Fibroblast of skin of left biceps (primary cell): ENCODE measurements at places on chromosomes 6 and 20.
A peak's percentile ranks its signal among the peaks of the same experiment; 100 is the strongest.

GRCh38 chr6:90368601-90369000, 72.0 kb upstream of the BACH2 start:
- peak; percentile 41 for DNase-seq

DNA sequence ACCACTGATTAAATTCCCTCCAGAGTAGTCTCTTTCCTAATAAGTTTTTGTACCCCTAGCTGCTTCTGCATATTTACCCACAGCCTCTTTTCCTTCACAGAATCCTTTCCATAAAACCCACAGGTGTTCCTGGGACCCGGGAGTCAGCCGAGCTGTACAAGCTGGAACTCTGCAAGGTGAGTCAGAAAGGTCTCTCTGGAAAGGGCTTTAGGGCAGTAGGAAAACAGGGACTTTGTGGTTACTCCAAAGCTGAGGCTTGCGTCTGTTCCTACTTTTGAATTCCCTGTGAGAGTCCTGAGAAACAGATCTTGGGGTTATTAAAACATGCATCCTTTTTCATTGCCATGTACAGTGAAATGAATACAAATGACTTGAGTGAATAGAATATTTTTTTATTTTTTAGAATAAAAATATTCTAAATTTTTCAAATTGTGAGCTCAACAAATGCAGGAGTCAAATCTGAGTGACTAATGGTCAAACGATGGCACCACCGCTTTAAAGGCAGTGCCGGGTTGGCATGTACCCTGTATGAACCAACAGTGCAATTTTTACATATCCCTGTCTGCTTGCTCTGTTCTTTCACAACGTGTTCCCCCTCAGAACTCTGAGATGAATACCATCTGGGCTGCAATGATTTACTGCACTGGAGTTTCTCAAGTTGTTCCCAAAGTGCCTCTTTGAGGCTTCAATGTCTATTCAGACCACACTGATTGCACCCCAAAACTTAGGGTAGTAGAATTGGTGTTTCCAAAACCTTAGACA, 78.4 kb downstream of the GFRAL start:
- DNase-seq = no peak

DNA sequence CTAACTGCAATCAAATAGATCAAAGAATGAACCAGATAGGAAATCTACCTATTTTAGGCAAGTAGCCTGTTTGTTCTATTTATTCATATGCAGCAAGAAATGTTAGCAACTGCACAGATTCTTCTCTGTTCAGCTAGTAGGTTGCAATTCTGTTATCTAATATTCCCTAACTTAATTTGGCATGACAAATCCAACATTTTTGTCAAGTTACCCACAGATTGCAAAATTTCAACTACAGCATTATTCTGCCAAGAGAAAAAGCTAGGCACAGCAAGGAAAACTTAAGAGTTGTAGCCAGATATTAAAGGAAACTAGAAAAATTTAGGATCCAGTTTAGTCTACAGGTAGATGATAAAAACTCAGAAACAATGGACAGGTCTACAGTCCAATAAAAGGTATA, 104.4 kb upstream of the SYNCRIP start:
- DNase-seq = no peak

DNA sequence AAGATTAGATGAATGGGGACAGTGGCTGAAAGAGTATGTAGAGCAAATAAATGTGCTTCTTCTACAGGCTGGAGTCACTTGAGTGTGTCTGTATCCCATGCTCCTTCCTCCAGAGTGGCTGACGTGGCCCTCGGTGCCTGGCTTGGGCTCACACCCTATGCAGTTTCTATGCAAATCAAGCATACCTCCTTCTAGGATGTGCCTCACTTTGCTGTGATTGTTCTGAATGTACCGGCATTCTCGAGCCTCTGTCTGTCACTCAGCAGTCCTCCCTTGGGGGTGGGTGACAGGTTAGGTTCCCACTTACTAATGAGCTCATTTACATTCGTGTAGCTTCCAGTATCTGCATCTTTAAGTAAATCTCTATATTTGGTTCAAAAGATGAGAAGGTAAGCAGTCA, 55.1 kb upstream of the HDDC2 start:
- DNase-seq = no peak

DNA sequence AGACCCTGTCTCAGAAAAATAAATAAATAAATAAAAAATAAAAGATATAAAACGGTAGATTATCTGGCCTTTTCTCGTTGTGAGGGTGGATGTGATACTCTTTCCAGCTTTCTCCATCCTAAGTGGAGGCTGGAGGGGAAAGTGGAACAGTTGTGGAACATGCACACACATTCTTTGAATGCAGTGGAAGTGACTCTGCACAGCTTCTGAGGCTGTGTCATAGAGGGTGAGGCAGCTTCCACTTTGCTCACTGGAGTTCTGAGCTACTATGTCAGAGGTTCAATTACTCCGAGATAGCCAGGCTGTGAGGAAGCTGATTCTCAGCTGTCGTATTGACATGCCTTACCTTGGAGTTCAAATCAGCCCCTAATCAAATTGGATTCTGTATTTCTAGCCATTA, 82.2 kb downstream of the CHMP4B start:
- DNase-seq = no peak

- no peak for DNase-seq
These were observed 412.9 kb upstream of the SPTLC3 start for GRCh38 chr20:12595841-12596240.

GRCh38 chr6:45026003-45026516, 302.1 kb upstream of the RUNX2 start:
- no peak for DNase-seq

DNA sequence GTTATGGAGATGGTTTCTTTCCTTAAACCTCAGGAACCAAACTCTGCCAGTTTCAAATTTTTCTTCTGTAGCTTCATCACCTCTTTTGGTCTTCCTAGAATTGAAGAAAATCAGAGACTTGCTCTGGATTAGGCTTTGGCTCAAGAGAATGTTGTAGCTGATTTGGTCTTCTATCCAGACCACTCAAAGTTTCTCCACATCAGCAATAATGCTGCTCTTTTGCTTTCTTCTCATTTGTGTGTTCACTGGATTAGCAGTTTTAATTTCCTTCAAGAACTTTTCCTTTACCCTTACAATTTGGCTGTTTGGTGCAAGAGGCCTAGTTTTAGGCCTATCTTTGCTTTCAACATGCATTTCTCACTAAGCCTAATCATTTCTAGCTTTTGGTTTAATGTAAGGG, 78.1 kb upstream of the PLCB4 start:
- DNase-seq = no peak

DNA sequence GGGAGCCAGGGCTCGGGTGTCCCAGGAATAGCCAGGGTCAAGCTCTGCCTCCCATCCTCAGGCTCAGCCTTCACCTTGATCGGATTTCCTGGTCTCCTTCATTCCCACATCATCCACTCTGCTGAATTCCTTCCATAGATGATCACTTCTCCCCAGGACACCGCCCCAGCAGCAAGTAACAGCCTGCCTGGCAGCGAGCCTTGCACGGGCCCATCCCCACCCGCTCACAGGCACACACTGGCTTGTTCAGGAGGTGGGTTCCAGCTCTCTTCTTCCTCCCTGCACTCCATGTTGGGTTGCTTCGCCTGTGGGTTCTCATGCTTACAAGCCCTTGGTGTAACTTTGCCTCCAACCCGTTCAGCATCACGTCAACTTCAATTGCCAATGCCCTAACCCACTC, 113.0 kb upstream of the IYD start:
- DNase-seq = no peak

DNA sequence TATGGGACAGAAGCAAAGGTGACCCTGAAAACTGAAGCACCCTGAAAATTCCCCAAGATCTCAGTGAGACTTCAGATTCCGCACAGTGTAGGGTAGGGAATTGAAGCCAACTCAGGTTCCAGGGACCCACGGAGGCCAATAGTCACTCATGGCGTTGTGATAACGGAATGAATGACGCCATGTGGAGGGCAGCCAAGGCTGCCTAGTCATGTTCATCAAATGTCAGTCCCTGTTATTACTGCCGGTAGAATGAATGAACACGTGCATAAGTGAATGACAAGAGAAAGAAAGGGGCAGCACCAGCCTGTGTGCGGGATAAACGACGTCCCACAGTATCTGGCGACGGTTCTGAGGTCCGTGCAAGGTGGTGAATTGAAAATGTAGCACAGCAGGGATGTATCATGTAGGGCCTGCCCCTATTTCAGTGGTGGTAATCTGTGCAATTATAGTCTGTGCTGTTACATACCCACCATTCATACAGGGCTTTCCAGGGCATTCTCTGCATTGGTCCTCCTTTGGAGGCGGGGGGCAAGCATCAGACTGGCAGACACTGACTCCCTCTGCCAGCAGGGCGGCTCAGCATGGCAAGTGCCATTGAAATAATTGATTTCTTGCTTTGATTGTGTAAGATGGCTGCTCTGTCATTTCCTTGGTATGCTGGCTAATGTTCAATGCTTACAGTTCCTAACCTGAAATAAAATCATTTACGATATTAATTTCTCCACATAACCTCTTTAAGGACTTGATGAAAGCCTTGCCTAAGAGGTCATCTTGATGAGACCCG, 386.9 kb downstream of the CDH4 start:
- no peak for DNase-seq

GRCh38 chr6:138909511-138909910, 78.5 kb downstream of the REPS1 start:
- no peak for DNase-seq
